ENCODE measurements at places on chromosomes 5 and 9.

- DNase-seq, result no peak
Observed at GRCh38 chr5:73862796-73863195, 236.8 kb downstream of the ARHGEF28 start.

DNA sequence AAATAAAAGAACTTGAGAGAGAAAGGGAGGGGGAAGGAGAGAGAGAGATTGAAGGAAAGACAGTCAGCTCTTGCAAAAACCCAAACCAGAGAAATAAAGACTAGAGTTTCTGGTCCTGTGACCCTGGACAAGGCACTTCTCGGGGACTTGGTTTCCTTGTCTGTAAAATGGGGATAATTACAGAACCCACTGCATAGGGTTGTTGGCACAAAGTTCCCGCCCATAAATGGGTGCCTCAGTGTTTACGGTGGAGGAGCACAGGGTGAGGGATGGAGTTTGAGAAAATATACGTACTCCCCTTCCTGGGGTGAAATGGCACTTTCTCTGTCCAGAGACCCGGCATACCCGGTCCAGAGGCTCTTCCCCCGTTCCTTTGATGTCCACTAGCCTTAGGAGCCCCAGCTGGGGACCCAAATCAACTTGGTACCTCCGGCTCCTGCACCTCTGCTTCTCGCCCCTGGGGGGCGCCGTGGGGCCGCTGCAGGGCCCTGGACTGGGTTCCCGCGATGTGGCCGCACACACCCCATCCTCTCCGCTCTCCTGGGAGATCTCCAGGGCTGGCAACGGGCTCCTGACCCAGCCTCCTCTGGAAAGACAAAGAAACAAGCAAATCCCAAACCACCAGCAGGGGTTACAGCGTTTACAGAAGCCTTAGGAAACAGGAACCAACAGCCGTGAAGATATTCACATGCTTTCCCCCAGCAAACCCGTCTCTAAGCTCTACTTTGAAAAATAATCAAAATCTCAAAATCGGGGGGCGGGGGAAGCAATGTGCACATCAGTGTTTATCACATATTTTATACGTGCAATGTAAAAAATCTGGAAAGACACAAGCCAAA, 26.3 kb downstream of the PTGES start:
- peak; percentile 60 for DNase-seq

GRCh38 chr9:129383561-129384490, 205.8 kb upstream of the IER5L start:
- peak; percentile 90 for DNase-seq

- no peak for DNase-seq
Observed at GRCh38 chr9:69809304-69809863, 11.2 kb upstream of the CFAP95 start.

All from brain (organoid and tissue), 16 donors.